Activated CD4-positive, alpha-beta T cell treated with anti-CD3 and anti-CD28 coated beads for 36 hours (primary cell): ENCODE measurements at places on chromosomes 4 and X. TPM values are rescaled to one million over a fixed set of nuclear protein-coding genes. Genes with fewer than 3 reads are reported as not detected.
A peak's percentile ranks its signal among the peaks of the same experiment; 100 is the strongest.

Gene NXF2B
- not detected for total RNA-seq

Gene ADGRG2
- total RNA-seq = not detected

Gene EDA
- 1.1 TPM for total RNA-seq

Gene H2BW2
- not detected for total RNA-seq

Gene PRR32
- not detected for total RNA-seq

Gene XAGE2
- not detected for total RNA-seq

Gene ATOH1
- not detected for total RNA-seq

Gene POU3F4
- total RNA-seq = not detected

Gene SSX1
- not detected for total RNA-seq

Gene SLC9A7
- 16.3 TPM for total RNA-seq

Gene PPEF2
- 0.14 TPM for total RNA-seq

Gene AWAT2
- not detected for total RNA-seq

Gene NUP62CL
- total RNA-seq = 2.5 TPM

Gene IQSEC2
- 0.21 TPM for total RNA-seq

Gene ARHGEF9
- total RNA-seq = 22.0 TPM

Gene POLN
- total RNA-seq = 2.3 TPM

Gene TSPAN7
- total RNA-seq = 0.42 TPM

Gene TMSB15B
- 7.3 TPM for total RNA-seq

DNA sequence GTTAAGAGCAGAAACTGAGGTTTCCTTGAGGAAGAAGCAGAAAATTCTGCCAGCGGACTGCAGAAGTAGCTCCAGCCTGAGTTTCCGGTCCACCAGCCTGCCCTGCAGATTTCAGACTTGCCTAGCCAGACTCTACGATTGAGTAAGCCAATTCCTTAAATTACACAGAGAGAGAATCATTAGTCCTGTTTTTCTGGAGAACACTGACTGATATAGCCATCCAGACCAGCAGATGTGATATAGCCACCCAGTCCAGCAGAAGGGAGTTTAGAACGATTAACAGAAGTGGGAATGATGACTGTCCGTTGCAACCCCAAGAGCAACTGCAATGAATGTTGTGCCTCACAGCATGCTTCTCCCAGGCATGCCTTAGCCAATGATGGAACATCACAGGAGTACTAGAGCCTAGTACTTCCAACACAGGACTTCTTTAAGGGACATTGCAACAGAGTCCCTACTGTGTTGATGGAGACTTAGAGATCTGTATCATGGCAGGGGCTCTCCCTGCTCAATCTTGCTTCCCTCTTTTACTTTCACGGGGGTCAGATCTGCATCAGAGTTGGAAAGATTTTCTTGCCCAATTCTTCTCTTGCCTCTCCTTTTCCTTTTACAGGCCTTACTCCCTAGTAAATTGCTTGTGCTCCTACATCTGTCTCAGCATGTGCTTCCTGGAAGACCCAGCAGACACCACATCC is 264.6 kb upstream of the CLNK start:
- no peak for DNase-seq

- DNase-seq = no peak
Measured at GRCh38 chr4:153366486-153366885, 22.0 kb downstream of the MND1 start.

- DNase-seq = no peak
Measured at GRCh38 chr4:184899261-184900134, 73.7 kb upstream of the ACSL1 start.

DNA sequence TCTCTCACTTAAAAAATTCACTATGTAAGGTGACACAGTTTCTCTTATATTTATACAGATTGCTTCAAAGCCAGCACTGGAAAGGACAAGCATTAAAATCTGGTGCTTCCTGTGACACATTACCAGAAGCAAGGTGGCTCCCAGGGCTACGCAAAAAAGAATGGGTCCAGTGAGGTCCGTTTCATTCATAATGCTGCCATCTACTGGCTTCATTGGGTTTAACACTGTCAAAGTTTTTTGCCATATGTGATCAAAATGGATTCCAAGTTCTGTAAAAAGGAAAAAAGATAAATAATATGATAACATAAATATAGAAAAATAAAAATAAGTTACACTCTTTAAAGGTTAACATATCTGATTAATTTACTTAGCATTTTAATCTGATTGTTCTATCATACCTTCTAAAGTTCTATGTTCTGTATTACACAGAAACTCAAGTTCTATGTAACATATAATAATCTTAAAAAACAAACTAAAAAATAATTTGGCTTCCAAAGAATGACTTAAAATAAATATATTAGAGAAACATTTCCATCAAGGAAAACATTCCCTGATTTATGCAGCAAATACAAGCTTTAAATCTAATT is 22.1 kb downstream of the YIPF7 start:
- peak; percentile 59 for DNase-seq

DNA sequence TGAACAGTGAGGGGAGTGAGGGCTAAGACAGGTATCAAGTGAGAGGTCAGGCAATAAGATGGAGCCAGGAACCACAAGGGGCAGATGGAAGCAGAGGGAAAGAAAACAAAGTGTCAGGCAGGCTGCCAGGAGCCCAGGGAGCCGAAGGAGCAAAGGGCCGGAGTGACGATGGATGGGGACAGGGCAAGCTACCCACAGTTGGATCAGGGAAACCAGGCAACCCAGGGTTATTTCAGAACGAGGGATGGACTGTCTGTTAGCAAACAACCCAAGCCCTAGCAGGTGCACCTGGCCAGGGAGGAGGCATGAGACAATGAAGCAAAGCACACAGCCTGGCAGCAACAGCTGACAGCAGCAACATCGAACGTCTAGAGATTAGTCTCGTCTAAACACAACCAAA is 39.2 kb downstream of the SEL1L3 start:
- DNase-seq = no peak

- no peak for DNase-seq
Measured at GRCh38 chr4:110472583-110473329, 3.2 kb upstream of the ENPEP start.

DNA sequence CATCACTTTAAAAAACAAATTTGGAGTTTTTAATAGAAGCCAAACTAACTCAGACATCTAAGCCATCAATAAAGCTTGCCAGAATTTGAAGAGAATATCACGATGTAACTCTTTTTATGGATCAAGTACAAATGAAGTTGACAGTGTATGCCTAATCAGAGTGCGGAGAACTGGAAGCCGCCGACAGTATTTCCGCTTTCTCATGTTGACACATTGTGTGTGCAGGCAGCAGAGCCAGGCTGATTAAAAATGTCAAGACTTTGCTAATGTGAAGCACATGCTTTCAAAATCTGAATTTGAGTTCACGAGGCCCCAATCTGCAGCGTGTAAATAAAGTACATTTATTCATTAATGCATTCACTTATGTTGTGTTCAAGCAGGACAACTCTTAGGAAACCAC is 161.2 kb downstream of the TENM3 start:
- DNase-seq = no peak

GRCh38 chr4:158513256-158513655 is 8.4 kb upstream of the RXFP1 start:
- DNase-seq = no peak

DNA sequence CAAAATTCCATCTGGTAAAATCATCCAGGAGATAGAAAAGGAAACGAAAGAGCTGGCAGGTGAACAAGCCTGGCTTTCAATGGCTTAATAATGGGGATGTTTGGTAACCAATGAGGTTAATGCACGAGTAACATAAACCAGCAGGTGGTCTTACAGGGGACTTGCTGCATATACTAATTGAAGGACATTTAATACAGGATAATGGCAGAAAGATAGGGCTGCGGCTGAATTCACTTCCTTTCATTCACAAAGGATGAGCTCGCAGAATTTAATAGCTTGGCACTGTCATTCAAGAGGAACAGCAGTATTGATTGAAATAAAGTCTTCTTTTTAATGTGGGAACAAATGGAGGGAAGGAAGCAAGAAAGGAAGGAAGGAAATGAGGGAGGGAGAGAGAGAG is 156.3 kb upstream of the RAI2 start:
- DNase-seq = no peak

GRCh38 chr4:8301851-8302730 is 32.5 kb downstream of the HTRA3 start:
- no peak for DNase-seq

GRCh38 chrX:131693359-131693758 is 149.5 kb downstream of the OR13H1 start:
- no peak for DNase-seq

DNA sequence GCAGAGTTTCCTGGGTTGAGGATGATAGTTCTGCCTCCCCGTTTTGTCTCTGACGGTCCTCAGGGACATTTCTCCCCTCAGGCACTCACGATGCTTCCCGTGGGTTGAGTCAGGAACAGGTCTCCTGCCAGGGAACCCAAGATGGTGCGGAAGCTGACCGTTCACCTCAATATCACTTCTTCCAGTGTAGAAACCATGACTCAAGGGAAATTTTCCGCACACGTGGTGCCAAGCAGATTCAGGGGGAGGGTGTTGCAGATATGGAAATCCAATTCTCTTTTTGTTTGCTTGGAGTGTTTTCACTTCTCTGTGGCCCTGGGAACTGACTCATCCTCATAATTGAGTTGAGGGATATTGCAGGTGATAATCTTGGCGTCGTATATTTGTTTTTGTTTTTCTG is 46.7 kb downstream of the CXorf49B start:
- no peak for DNase-seq

DNA sequence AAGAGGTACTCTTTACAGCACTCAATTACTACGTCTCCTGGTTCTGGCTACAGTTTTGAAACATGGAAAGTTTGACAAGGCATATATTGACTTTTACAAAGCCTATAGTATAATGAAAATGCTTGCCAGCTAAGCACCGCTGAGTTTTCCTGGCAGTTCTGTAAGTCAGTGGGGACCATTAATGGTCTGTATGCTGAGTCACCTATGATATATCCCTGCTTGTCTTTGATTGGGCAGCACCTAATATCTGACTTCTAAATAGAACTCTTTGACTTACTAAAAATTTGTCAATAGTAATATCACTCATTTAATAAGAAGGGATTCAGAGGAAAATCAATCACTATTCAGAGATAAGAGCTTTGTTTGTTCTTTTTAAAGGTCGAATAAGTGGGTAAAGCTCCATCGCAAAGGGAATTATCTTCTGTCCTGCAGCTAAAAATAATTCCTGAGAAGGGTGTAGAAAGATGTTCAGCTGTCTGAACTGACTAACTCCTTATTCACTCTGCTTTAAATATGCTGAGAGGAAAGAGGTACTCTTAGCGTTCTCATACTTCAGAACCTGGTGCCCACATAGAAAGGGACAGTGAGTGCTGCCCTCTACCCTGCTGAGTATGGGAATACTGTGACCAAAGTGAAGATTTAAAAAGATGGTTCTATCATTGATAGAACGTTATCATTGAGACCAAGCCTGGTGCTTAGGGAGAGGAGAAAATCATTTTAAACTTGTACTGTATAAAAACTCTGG is 959 bp downstream of the SMPX start:
- DNase-seq = no peak

DNA sequence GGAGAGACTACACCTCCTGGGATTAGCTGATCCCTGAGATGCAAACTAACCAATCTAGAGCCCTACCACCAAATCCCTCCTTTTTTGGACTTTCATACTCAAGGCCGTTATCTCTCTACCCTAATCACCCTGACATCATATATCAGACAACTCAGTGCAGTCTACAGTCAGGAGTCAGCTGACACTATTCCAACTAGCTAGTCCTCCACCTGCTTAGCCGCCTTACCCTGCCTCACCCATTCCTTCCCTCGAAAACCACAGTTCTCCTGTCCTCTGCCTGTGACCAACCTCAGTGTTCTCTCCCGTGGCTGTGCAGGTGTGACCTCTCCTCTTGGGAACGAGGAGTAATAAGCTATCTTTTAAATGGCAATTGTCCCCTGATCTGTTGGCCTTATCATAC is 1.8 kb upstream of the PPEF2 start:
- DNase-seq = no peak

DNA sequence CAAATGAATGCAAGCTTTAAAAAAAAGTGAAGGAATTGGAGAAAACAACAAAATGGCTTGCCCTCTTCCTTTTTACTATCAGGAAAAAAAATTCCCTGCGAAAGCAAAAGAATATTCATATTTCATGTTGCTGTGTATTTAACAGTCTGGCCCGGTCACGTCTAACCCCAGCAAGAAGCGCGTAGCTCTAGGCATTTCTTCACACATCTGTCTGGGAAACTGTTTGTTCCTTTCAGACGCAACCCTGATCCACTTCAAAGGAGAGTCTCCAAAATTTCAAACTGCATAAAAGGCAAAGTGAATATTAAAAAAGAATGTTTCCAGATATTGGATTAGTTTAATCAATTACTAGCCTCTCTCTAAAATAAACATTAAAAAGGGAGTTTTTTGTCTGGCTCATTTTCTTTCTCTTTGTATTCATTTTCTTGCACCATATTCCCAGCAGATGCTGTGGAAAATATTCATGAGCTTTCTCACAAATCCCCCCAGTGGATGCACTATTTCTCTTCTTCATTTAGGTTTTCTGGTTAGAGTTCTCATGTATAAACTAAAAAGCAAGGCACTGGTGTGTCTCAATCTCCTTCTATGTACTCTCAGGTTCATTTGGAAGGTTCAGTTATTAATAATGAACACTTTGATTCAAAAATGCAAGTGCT is 145.3 kb downstream of the MID1 start:
- no peak for DNase-seq

DNA sequence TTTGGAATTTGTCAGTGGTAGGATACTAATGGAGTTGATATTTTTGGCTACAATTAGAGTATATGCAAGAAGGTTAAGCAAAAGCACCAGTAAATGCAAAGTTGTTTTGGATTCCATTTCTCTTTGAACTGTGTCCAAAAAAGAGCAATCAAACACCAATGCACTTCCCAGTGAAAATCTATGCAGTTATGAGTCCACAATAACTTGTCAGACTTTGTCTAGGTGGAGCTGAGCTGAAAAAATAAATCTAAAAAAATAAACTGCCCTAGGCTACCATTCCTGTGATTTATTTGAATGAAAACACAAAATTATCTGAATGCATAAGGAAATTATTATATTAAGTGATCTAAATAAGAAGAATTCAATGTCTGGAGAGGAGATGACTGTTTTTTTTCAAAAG is 37.0 kb upstream of the AREG start:
- no peak for DNase-seq

- no peak for DNase-seq
Measured at GRCh38 chrX:17633546-17633945, 103.7 kb upstream of the SCML1 start.

GRCh38 chr4:118326585-118326984 is 26.2 kb downstream of the PRSS12 start:
- DNase-seq = no peak

GRCh38 chr4:3346146-3346545 is 53.3 kb downstream of the RGS12 start:
- DNase-seq = peak; percentile 50

GRCh38 chr4:152939621-152940020 is 3.5 kb downstream of the FHDC1 start:
- DNase-seq = no peak

DNA sequence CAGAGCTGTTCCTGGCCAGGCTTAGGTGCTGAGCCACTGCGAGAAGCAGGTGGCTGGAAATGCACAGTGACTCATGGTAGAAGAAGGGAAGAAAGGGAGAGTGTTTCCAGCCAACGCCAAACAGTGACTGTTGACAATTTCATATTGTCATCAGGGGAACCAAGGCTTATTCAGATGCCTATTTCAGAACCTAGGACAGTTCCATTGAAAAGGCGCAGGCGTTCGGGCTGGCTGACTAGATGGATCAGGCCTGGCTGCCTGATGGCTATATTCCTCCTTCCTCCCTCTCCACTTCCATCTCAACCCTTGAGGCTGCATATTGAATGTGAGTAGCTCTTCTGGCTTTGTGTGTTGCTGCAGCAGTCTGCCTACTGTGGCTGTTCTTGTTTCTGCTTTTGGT is 73.0 kb upstream of the FRMPD4 start:
- DNase-seq = no peak

- DNase-seq = peak; percentile 22
Measured at GRCh38 chrX:115561605-115562479, 868 bp downstream of the PLS3 start.
